Inflammatory macrophage (primary cell): ENCODE measurements at places on chromosomes 16 and 17.

- DNase-seq, result peak; percentile 46
These were observed 15.0 kb downstream of the ZNF232 start for GRCh38 chr17:5096731-5097100.

DNA sequence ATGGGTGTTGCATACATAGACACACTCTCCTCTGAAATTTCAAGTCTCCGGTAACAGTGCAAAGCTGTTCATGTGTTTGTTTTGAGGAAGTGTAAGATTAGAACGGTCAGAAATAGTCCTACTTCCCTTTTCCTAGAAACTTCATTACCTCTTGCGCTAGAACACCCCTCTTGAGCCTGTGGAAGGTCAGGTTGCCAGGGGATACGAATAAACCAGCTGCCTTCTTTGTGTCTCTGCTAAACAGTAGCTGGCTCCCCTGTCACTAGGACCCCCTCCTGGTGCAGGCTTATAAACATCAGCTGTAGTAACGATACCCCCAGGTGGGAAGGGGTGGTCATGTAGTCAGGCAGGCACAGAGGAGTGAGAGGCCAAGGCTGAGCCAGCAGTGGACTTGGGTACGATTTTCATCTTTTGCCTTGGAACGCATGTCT lies 113.4 kb upstream of the RCVRN start:
- DNase-seq, result peak; percentile 93

GRCh38 chr16:19613834-19614233 lies 58.3 kb downstream of the VPS35L start:
- no peak for DNase-seq

DNA sequence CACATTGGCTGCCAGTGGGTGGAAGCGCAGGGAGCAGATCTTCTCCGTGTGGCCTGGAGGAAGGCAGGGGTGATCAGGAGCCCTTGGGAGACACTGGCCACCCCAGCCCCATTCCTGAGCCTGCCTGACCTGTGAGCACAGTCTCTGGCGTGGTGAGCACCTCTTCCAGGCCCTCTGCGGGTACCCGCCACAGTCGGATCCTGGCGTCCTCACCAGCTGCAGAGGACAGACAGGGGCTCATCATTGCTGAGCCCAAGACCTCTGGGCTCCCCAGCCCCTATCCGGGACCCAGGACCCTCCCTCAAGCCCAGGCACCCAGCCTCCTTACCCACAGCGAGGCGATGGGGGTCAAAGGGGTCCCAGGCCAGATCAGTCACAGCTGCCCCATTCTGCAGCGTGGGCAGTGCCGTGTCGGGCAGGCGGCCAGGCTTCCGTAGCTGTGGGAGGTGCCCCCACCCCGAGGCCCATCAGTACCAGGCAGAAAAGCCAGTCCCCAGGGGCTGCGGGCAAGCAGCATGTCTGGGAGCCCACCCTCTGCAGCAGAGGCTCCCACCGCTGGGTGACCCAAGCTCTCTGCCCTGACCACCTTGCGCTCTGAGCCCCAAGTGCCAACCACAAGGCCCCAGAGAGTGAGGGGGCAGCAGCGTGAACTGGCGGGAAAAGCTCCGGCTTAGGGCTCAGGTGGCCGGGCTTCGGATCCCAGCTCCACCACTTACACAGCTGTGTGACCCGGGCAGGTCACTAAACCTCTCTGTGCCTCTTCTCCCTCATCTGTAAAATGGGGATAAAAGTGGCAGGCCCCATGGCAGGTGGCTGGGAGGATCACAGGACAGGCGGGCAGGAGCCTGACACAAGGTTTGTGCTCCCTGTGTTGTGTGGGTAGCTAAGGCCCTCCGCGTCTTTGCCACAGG lies 10.2 kb upstream of the PAM16 start:
- DNase-seq, result no peak

GRCh38 chr17:41009301-41009760 lies 403 bp upstream of the KRTAP3-1 start:
- DNase-seq, result no peak

DNA sequence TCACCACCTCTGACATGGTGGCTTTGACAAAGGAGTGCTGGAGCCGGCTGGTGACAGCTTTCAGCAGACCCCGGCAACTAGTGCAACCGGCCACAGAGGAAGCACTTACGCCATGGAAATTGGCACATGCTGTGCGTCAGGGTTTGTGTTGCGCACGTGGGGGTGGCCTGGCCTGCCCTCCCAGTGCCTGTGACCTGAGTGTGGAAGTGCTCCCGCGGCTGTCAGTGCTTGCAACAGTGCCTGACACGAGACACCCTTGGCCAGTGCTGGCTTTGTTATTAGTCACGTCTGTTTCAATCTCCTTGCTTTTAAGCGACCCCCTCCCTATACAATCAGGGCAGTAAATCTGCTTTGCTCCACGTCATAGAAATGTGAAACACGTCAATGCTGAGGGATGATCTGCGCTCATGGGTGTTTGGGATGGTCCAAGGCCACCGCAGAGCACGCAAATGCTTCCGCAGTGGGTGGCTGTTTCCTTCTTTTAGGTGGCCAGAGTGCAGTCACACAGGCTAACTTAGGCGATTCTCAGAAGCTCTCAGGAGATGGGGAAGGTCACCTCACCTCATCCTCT lies 64.3 kb downstream of the PGS1 start:
- peak; percentile 97 for DNase-seq

GRCh38 chr16:86823125-86823524 lies 244.8 kb downstream of the FOXL1 start:
- DNase-seq, result no peak

DNA sequence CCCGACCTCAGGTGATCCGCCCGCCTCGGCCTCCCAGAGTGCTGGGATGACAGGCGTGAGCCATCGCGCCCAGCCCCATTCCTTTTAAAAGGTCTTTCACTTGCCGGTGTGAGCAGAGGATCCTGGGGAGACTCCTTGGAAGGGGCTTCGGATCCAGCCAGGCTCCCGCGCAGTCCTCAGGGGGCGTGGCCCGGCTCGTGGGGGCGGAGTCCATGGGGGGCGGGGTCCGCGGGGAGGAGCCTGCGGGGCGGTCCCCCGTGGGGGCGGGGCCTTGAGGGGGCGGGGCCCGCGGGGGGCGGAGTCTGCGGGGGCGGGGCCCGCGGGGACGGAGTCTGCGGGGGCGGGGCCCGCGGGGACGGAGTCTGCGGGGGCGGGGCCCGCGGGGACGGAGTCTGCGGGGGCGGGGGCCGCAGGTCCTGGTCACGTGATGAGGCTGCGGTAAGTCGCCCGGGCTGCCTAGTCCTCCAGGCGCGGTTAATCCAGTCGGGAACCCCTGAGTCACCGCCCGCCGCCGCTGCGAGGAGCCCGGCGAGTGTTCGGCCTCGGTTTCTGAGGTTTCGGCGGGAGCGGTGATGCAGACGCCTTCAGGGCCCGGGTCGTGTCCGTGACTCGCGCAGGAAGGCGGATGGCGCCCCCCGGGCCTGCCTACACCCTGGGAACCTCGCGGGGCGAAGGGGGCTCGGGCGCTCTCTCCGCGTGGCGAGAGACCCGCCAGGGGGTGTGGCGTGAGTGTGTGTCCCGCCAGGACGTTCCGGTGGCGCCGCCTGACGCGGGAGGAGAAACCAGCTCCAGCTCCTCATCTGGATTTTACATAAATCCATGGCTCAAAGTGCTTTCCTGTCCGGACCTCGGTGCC lies 23.6 kb upstream of the ABR start:
- peak; percentile 78 for DNase-seq

DNA sequence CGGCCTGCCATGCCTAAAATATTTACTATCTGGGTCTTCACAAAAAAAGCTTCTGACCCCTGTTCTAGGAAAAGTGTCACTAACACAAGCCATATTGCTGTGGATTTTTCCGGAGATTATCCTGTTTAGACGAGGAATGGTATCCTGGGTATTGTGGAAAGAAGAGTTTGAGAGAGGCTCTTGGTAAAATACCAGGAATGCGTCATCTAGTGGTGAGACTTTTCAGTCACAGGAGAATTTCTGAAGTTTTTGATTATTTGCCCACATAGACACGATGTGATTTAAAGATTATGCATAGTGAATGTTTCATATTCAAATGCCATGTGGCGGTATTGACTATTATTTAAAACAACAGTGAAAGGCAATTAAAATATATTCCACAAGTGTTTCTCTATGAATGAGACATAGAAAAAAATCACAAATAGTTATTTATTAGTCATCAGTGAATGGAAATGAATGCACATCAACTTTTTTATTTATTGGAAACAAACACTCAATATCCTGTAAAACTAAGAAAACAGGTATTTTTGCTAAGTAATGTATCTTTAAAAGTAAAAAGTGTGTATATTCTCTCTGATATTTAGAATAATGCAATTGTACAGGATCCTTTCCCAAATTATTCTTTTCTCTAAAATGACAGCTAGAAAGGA lies 7.8 kb downstream of the KRT28 start:
- no peak for DNase-seq
